ENCODE measurements at places on chromosomes 16 and 17. TPM values are rescaled to one million over a fixed set of nuclear protein-coding genes. Genes with fewer than 3 reads are reported as not detected.
A peak's percentile ranks its signal among the peaks of the same experiment; 100 is the strongest.

The LRRC75A gene
- total RNA-seq, result 17.0 TPM

The EMC8 gene
- total RNA-seq, result 38.8 TPM

The CD7 gene
- total RNA-seq, result not detected

The TBC1D3C gene
- not detected for total RNA-seq

The UBE2G1 gene
- 46.4 TPM for total RNA-seq

The SLC5A10 gene
- total RNA-seq, result not detected

The CA7 gene
- 0.55 TPM for total RNA-seq

The C1QL1 gene
- total RNA-seq, result 12.3 TPM

The LLGL2 gene
- 72.3 TPM for total RNA-seq

The CA4 gene
- 0.92 TPM for total RNA-seq

The CTRB1 gene
- not detected for total RNA-seq

The GLP2R gene
- 15.4 TPM for total RNA-seq

The OSGIN1 gene
- total RNA-seq, result 26.2 TPM

The C17orf78 gene
- not detected for total RNA-seq

- no peak for DNase-seq
Measured at GRCh38 chr17:30377574-30378240, 1.0 kb upstream of the CPD start.

DNA sequence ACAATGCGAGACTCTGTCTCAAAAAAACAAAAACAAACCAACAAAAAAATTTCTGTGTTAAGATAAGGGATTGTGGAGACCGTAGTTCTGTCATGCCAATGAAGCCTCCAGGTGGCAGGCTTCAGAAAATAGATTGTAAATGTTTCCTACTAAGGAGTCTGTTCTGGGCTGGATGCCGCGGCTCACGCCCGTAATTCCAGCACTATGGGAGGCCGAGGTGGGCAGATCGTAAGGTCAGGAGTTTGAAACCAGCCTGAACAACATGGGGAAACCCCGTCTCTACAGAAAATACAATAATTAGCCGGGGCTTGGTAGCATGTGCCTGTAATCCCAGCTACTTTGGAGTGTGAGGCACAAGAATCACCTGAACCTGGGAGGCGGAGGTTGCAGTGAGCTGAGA, 4.4 kb upstream of the SNX29 start:
- no peak for DNase-seq

GRCh38 chr17:8051831-8052230, 13.0 kb downstream of the ALOX15B start:
- DNase-seq, result no peak

GRCh38 chr16:87317750-87318644, 805 bp upstream of the C16orf95 start:
- peak; percentile 88 for DNase-seq

- no peak for DNase-seq
Measured at GRCh38 chr16:49093939-49094338, 187.7 kb downstream of the CBLN1 start.

- no peak for DNase-seq
Measured at GRCh38 chr16:31295206-31295605, 35.4 kb downstream of the ITGAM start.

DNA sequence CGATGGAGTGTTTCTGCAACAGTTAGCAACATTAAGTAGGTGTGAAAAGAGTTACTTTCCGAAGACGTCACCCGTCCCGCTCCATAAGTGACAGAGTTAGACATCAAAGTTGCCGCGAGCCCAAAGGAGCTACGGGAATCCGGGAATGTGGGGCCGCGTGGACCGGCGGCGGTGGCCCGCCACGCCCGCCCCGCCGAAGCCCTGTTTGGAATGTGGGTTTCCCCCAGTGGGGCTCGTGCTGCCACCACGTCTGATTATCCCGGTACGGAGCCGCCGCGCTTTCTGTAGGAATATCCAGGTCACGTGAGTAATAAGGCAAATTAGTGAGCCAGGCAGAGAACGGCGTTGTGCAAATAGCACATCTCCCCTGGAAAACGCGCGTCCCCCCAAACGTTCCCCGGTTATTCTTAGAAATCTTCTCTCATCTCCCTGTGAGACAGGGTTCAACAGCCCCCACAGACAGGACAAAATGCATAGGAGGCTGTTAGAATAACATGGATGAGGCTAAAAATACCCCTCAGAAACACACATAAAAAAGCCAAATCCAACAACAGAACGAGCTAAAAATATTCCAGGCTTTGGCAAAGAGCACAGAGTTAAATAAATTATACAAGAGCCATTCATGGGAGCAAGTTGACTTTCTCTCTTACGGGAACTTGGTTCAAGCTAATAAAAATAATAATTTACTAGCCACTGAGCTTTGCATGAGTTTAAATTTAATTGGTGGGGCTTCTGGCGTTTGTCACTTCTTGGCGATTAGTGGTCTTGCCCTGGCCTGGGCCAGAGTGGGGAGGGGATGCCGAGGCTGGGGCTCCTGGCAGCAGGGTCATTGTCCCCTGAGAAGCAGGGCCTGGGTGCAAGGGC, 8.6 kb downstream of the BAHCC1 start:
- DNase-seq, result no peak

GRCh38 chr17:59804901-59805465, 87.8 kb downstream of the TUBD1 start:
- no peak for DNase-seq

DNA sequence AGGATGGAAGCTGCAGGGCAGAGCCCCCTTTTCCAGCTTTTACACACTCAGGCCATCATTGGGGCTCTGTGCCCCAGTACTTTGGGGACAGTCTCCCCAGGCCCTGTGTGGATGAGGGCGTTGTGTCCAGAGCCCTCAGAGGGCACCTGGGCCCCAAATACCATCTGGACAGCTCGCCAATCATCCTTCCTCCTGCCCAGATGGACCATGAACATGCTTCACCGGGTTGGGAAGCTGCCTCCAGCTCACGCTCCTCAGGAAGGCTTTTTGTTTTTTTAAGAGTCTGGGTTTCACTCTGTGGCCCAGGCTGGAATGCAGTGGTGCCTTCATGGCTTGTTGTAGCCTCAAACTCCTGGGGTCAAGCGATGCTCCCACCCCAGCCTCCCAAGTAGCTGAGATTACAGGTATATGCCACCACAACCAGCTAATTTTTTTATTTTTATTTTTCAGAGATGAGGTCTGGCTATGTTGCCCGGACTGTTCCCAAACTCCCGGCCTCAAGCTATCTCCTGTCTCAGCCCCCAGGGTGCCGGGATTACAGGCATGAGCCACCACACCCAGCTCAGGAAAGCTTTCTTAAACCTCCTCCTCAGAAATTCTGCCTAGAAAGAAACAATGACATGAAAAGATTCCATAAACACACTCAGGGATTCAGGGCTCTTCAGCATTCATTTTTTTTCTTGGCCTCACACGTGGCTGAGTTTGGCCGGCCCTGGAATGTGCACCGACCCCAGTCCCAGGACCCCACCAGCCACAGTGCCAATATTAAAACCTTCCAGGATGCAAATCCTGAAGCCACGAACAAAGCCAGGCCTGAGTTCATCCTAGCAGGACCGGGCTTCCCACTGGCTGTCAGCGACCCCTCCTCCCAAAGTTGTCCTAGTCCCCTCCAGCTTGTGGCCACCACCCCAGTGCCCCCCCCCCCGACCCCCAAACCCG, 27.4 kb upstream of the ZNF423 start:
- no peak for DNase-seq

GRCh38 chr17:70251706-70252105, 82.4 kb downstream of the KCNJ2 start:
- DNase-seq, result no peak

GRCh38 chr17:78478757-78479297, 98.4 kb downstream of the DNAH17 start:
- DNase-seq, result no peak

GRCh38 chr16:66058172-66058691, 308.3 kb upstream of the CDH5 start:
- DNase-seq, result no peak

DNA sequence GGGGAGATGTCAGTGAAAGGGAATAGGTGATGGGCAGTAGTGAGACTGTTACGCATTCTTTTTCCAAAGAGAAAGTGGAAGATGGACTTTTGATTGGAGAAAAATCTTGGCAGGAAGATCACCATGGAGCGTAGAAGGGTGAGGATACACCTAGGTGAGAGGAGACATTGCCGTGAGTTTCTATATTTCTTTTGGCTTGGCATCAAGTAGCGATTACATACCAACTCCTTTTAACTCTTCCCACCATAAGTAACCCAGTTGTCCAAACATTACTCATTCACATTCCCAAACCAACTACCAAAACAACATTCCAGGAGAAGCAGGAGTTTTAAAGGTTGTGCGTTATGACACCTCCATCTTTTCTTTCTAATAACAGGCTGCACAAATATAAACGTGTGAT, 10.7 kb upstream of the KRT28 start:
- DNase-seq, result no peak

Data from stomach (tissue), 19 donors.